Foreskin fibroblast (primary cell): ENCODE measurements at places on chromosomes 1 and 21.

- peak; percentile 39 for DNase-seq
Observed at GRCh38 chr1:121558514-121558913, 373.7 kb downstream of the SRGAP2C start.

DNA sequence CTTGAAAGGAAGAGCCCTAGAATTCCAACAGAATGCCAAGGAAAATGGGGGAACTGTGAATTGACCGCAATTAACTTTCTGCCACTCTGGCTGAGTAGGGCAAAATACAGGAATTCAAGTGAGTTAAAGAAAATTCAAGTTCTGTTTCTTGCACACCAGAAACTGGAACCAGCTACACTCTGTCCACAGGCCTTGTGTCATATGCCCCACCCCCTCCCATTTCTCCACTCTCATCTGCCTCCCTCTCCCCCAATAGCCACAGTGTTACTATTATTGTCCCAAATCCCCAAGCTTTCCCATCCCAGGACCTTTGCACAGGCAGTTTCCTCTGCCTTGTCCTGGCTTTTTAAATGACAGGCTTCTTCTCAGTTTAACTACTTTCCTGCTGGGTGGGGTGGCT is 4.3 kb upstream of the STK40 start:
- DNase-seq: no peak

GRCh38 chr21:36658926-36659325 is 40.0 kb upstream of the SIM2 start:
- no peak for DNase-seq

DNA sequence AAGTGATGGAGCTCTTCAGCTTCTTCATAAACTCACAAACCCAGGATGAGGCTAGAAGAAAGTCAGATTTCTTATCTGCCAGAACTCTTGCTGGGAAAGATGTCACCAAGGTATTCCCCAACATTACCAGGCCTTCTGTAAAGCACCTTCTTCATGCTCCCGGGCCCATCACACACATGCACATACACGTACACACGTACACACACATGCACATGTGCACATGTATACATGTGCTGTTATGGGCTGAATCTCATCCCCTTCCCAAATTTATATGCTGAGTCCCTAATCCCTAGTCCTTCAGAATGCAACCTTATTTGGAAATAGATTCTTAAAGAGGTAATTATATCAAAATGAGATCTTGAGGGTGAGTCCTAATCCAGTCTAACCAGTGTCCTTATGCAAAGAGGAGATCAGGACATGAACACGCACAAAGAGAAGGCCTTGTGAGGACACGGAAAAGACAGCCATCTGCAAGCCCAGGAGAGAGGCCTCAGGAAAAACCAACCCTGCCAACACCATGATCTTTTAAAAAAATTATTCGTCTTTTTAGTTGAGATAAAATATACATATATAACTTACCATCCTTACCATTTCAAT is 76.4 kb upstream of the LYST start:
- DNase-seq: no peak

DNA sequence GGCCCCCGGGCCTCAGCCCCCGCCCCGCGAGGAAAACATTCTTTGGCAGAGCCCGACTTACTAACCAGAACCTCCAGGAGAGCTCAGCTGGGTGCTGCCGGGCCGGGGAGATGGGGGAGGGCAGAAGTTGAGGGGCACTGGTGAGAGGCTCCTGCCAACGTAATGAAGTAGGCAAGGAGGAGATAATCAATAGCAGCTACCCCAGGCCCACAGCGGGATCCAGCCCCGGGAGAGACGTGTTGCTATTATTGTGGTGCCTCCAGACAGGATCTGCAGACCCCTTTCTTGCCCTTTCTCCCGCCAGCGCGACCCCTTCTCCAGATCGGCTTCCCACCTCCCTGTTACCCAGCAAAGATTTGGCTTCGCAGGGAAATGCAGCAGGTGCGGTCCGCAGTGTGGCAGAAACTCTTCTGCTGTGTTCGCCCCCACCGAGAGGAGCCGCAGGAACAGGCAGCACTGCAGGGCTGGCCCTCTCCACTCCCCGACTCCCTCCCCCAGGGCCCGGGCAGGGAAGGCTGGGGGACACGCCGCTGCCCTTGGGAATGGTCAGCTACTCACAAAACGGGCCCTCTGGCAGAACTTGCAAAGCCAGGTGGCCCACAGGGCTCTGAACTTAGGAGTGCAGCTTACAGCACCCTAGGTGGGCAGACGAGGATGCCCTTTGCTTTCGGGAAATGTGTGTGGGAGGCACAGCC is 1.5 kb upstream of the KCNA2 start:
- no peak for DNase-seq

DNA sequence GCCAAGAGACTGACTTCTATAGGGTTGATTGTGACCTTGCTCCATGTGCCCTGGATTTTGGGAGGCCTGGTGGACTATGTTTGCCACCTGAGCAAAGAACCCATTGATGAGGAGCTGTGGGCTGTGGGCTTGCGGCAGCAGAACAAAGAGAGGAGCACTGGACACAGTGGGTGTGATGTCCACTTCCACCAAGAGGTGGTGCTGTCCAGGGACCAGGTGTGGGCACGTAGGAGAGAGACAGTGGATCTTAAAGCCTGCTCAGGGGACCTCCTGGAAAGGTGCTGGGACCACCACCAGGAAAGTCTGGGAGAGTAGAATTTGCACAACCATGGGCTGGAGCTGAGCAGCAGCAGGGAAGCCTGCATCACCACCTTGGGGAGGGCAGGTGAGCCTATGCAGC is 106.7 kb upstream of the ETS2 start:
- DNase-seq: no peak

GRCh38 chr1:31932491-31933316 is 5.5 kb downstream of the PTP4A2 start:
- peak; percentile 46 for DNase-seq

GRCh38 chr1:90187323-90187585 is 192.3 kb downstream of the ZNF326 start:
- DNase-seq: no peak

DNA sequence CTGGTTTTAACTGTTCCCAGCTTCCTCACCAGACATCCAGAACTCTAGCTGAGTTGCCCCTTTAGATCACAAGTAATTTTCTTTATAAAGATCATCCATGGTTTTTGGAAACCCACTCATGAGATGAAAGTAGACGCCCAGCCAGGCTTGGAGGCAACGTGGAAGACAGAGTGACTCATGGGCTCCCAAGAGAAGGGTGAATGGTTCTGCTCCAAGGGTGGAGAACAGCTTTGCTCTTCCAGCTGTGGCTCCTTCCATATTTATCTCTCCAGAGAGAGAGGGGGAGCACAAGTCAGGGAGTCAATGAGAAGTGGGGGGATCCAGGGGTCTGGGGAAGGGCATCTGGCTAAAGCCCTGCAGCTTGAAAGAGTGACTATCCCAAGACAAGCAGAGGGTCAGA is 13.8 kb downstream of the FAM78B start:
- no peak for DNase-seq

DNA sequence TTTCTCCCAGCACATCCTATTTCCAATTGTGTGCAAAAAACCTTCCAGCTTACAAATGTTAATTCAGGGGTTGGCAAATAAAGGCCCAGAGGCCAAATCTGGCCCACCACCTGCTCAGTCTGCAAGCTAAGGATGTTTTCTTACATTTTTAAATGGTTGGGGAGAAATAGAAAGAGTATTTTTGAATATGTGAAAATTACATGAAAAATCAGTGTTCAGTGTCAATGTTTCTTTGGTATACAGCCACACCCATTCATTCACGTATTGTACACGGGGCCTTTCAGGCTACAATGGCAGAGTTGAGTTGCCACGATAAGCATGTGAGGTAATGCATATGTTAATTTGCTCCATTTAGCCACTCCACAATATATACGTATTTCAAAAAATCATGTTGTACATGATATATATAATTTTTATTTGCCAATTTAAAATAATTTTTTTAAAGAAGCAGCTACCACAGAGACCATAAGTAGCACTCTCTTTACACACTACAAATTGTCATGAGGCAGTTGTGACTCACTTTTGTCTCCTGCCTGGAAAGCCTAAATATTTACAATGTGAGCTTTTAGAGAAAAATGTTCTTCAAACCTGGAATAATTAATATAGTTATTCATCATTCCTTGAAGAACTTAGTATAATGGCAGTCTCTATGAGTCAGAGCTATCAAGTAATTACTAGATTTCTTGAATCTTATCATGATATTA is 189.6 kb downstream of the SMYD3 start:
- DNase-seq: peak; percentile 59

- no peak for DNase-seq
Observed at GRCh38 chr1:17520473-17521319, 18.8 kb upstream of the ARHGEF10L start.

GRCh38 chr1:224333939-224334786 is 4.2 kb upstream of the NVL start:
- peak; percentile 53 for DNase-seq

DNA sequence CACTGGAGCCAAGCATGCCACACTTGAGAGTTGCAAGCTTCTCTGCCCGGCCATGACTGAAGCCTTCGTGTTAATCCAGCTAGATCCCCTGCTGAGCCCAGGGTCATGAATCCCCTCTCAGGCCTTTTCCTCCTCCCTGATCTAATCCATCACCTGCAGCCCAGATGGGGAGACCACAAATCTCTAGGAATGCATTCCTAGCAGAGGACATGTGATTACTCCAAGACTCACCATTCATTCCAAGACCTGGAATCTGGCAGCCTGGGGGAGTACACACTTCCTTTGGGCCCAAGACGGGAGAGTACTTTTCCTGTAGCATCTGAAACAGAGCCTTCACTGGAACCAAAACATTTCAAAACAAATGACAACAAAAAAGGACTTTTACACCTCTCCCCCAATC is 269.3 kb upstream of the NFIA start:
- no peak for DNase-seq

DNA sequence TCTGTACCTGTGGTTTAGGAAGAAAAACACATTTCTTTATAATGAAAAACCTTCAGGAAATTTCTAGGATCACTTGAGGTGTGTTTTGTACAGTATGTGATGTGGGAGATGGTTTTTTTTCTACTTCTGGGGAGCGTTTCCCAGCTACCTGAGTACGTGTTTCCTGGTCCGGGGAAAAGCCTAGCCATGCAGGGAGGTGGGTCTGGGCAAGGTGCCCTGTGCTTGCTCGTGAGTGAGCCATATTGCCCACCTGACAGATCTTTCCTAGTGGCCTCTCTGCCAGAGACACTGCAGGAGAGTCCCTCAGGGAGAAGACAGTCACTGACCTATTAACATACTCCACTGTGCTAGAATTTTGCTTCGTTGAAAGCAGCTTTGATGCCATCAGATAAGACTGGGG is 41.3 kb downstream of the TRPM2 start:
- no peak for DNase-seq

- DNase-seq: no peak
Observed at GRCh38 chr1:113027449-113027848, 45.5 kb upstream of the LRIG2 start.

GRCh38 chr1:201530741-201531531 is 8.0 kb upstream of the NAV1 start:
- peak; percentile 82 for DNase-seq

- no peak for DNase-seq
Observed at GRCh38 chr1:244773513-244773912, 61.9 kb upstream of the COX20 start.

DNA sequence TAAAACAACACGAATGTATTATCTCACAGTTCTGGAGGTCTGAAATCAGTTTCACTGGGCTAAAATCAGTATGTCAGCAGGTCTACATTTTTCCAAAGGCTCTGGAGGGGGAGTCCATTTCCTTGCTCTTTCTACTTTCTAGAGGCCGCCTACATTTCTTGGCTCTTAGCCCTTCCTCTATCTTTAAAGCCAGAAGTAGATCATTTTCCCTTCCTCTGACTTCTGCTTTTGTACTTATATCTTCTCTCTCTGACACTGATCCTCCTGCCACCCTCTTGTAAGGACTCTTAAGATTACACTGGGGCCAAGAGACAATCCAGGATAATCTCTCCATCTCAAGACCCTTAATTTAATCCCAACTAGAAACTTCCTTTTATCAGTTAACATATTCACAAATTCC is 41.4 kb downstream of the MSH4 start:
- no peak for DNase-seq

DNA sequence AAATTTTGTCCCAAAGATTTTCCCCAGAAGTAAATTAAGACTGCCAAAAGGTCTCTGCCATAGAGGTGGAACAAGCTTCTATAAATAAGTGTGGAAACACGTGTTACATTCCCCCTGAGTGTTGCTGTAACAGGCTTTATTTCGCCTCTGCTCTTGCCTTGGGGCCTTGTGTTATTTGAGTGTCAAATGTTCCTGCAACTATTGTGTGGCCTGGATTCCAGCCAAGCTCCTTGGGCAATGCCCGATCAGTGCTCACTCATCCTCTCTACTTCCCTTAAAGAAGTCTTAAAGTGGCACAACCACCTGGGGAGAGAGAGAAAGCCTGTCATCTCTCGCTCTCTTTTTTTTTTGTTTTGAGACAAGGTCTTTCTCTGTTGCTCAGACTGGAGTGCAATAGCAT is 156.7 kb downstream of the NR5A2 start:
- peak; percentile 91 for DNase-seq

DNA sequence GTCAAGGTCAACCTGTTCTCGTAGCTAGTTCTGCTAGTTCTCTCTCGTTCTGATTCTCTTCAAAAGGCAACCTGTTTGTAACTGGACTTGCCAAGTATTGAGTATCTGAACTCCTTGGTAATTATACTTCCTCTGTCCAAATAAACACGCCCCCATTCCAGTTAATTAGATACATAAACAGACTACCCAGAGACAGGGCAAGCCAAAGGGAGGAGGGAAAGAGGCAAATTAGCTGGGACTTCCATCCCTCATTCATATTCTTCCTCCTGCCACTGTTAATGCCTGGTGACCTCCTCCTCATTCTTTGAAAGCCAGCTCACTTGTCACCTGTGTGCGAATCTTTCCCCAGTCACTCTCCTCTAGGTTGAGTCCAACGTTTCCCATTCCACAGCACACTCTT is 62.9 kb downstream of the LPAR3 start:
- DNase-seq: no peak
